ENCODE measurements at places on chromosomes 6 and 20.
A peak's percentile ranks its signal among the peaks of the same experiment; 100 is the strongest.

- no peak for DNase-seq
These were observed 861.2 kb upstream of the EYS start for GRCh38 chr6:66568271-66568670.

GRCh38 chr20:44018259-44018941 lies 103.7 kb downstream of the TOX2 start:
- no peak for DNase-seq

GRCh38 chr20:15063081-15063480 lies 725.7 kb upstream of the FLRT3 start:
- no peak for DNase-seq

- no peak for DNase-seq
These were observed 111.3 kb downstream of the FAM120B start for GRCh38 chr6:170417881-170418280.

DNA sequence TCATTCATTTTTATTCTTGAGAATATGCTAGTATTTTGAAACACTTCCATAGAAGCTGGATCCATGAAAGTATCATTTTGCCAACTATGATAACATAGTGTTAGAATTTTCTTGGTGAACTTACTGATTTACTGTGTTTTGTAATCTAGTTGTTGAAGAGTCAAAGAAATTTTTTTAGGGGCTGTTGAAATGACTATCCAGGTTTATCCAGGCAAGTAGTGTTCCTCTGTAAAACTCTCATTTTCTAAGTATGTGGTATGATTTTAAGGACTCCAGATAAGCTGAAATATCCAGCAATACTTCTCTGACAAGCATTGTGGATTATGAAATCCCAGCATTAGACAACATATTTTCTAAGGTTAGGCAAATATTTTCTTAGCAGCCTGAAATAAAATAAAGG lies 95.9 kb downstream of the GRIK2 start:
- DNase-seq, result no peak

- peak; percentile 25 for DNase-seq
These were observed 414.0 kb downstream of the GJA1 start for GRCh38 chr6:121849477-121849876.

DNA sequence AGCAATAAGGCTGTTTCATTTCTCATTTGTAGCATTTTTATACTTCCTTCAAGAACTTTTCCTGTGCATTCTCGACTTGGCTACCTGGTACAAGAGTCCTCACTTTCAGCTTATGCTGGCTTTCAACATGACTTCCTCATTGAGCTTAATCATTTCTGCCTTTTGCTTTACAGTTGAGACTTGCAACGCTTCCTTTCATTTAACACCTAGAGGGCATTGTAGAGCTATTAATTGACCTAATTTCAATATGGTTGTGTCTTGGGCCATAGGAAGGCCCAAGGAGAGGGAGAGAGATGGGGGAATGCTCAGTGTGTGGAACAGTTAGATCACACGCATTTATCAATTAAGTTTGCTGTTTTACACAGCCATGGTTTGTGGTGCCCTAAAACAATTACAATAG lies 37.2 kb downstream of the SLC22A2 start:
- no peak for DNase-seq

GRCh38 chr20:36644032-36644705 lies 1.8 kb downstream of the SLA2 start:
- peak; percentile 61 for DNase-seq

DNA sequence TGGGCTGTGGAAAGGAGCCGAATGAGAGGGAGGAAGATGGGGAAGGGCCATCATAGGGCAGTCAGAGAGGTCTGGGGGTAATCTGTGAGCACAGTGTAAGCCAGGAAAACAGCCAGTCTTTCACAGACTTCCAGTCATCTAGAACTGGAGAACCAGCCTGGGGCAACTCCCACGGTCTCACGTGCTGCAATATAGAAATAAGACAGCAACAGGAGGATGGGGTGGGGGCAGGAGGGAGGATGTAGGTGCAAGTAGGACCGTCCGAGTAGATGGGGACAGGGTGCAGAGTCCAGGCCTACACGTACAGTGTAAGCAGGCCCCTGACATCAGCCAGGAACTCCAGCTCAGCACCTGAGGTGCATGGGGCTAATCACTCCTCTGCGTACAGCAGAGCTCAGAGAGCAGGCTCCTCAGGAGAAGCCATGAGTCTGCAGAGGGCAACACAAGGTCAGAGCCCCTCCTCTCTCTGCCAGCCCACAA lies 58.2 kb upstream of the TNFAIP3 start:
- no peak for DNase-seq

DNA sequence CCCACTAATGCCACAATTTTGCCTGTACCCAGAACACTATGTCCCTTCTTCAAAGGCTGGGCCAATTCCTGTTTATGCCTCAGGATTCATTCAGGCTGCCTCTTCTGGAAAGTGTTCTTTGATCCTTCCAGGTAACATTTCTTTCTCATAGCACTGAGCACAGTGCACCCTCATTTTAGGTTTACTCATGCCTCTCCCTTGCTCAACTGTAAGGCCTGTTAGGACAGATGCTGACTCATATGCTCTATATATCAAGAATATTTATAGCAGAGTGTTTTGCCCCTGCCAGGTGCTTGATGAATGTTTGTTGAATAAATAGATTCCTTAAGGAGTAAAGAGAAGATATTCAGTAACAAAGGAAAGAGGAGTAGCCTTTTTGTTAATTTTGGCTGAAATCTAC lies 263.9 kb downstream of the PHF3 start:
- DNase-seq, result no peak

- no peak for DNase-seq
These were observed 1420.0 kb upstream of the EYS start for GRCh38 chr6:67127041-67127440.

DNA sequence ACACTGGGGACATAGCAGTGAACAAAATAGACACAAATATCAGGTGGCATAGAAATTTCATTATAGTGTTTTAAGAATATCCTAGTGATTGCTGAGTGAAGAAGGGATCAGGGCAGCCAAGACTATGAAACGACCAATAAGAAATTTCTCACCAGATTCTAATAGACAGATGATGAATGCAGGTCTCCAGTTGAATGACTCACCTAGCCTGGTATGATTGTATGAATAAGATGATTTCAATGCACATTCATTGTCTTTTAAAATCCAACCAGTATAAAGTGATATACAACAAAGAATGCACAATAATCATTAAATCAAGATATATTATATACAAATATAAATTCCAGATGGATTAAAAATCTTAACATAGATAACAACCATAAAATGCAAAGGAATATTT lies 124.5 kb upstream of the TENT5A start:
- no peak for DNase-seq

GRCh38 chr6:89950879-89951391 lies 56.7 kb downstream of the GJA10 start:
- no peak for DNase-seq

- no peak for DNase-seq
These were observed 654 bp downstream of the SPATA25 start for GRCh38 chr20:45886590-45887345.

- DNase-seq, result no peak
These were observed 107.8 kb downstream of the CDC5L start for GRCh38 chr6:44495036-44495901.

DNA sequence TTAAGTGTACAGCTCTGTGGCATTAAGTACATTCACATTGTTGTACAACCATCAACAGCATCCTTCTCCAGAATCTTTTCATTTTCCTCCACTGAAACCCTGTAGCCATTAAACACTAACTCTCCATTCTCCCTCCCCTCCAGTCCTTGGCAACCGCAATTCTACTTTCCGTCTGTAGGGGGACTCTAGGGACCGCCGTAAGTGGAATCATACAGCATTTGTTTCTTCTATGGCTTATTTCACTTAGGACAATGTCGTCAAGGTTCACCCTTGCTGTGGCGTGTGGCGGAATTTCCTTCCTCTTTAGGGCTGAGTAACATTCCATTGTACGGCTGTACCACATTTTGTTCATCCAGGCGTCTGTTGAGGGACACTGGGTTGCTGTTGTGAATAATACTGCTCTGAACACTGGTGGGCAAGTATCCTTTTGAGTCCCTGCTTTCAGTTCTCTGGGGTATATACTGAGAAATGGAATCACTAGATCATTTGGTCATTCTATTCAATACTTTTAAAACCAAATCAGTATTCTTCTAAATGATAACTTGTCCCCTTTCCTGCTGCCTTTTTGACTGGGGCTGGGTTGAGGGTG lies 50.7 kb downstream of the PPP1R3G start:
- DNase-seq, result peak; percentile 44

GRCh38 chr6:150118627-150119026 lies 24.2 kb upstream of the PPP1R14C start:
- DNase-seq, result no peak

GRCh38 chr6:153121311-153121710 lies 9.8 kb downstream of the RGS17 start:
- no peak for DNase-seq

- DNase-seq, result no peak
These were observed 294.8 kb downstream of the RNF144B start for GRCh38 chr6:18681832-18682503.

GRCh38 chr6:30887901-30888815 lies 3.8 kb downstream of the DDR1 start:
- DNase-seq, result no peak

- no peak for DNase-seq
These were observed 16.6 kb downstream of the CPNE5 start for GRCh38 chr6:36822506-36823269.

- peak; percentile 36 for DNase-seq
These were observed 1.9 kb downstream of the L3MBTL3 start for GRCh38 chr6:130020073-130020906.
